SW 1271 (cell line): ENCODE measurements at places on chromosomes 16 and 17.

DNA sequence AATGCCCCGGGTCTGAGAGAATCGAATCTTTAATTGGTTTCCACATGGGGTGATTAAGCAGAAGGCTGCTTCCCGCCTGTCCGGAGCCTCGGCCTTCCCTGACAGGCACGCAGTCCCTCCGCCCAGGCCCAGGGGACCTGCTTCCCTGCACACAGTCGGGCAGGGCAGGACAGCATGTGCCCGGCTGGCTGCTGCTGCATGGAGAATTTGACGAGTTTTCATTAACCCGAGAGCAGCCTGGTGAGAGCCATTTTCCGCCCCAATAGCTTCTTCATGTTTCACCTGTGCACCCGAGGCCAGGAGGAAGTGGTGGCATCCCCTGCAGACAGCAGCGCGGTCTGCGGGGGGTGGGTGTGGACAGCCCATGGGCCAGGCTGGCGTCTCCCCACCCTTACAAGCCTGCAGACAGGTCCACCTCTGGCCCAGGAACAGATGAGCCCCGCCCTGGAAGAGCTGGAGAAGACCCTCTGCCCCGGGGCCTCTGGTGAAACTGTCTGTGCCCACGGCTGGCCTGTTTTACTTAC lies 67.0 kb downstream of the KLHDC4 start:
- DNase-seq, result no peak

DNA sequence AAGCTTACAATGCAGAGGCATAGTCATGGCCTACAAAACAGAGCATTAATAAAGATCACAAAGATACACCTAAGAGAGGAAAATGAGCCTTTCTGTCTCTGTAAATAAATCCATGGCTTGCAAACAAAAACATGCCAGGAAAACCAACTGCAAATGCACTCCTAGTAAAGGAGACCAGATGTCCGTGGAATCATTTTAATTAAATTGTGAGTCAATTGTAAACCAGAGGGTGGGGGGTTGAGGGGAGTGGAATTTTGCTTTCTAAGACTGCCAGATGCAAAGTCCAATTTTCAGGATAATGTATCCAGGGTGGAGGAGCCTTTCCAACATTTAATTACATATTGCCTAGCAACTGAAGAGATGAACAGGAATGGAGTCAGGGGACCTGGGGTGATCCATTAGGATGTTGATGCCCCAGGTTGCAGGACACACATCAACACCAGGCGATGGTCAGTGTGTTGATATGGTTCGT lies 390.3 kb upstream of the CCL2 start:
- no peak for DNase-seq

GRCh38 chr16:85330694-85331188 lies 218.5 kb upstream of the CIBAR2 start:
- peak; percentile 66 for DNase-seq

DNA sequence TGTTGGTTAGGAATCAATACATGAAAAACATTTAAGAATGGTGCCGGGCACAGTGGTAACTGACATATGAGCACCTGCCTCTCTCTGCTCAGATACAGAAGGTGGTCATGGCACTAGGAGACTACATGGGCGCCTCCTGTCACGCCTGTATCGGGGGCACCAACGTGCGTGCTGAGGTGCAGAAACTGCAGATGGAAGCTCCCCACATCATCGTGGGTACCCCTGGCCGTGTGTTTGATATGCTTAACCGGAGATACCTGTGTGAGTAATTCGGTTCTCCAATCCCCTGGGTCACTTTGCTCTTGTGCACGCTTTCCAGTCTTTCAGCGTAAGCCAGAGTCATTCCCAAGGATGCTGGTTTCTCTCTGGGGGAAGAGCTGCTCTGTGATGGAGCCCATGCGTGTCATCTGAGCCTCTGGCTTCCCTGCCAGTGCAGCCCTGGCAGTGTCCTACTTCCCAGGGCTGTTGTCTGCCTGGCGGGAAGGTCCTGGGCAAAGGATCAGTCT lies 3.0 kb upstream of the CD68 start:
- DNase-seq, result no peak

- DNase-seq, result no peak
Observed at GRCh38 chr16:78596996-78597422, 497.6 kb downstream of the WWOX start.

DNA sequence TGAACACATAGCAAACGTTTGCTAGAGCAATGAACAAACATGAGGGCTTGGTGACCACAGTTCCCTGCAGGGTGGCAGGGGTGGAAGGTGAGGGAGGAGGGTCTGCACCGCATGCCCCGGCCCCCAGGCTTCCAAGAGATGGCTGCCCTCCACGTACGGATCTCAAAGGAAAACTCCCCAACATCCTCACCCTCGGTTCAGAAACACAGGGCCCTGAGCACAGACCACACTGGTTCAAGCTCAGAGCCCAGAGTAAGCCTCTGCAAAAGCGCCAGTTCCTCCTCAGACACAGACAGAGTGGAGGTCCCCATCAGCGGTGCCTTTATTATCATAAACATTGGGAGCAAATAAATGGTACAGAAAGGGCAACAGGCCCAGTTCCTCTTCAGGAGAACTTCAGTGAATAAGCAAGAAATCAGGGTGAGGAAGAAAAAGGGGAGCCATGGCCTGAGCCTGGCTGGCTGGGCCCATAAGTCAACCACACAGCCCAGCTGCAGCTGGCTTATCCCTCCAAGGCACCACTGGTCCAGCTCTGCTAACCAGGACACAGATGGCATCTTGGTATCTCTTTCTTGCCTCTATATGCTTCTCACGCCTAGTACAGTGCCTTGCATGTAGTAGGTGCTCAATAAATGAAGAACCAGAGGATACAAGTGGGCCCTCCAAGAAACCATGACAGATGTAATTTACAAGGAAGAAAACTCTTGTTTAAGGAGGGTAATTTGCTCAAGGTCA lies 11.0 kb downstream of the MPO start:
- no peak for DNase-seq

DNA sequence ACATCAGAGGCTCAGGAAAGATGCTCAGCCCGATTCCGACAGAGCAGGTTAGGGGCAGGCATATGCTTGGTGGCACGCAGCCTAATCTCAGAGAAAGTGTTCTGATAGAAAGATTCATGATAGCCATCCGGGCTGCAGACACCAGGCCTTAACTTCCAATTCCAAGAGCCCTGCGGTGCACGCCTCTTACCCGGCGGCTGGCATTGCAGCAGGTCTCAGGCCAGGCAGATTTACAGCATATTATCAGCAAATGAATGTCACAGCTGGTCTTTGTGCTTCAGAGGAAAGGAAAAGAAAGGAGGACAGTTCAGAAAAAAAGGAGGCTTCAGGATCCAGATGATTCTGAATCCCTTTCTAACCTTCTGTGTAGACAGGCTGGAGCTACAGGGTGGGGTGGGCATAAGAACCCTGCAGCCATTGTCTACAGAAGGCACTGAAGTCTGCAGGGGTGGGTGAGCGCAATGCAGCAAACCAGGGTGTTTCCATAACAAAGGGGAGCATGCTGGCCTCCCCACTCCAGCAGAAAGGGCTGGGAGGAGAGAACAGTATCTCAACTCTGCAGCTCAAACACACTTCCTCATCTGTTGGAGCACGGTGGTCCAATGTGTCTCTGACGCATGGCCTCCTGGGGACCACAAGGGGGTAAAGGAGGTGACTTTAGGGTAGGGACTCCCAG lies 277.4 kb upstream of the XYLT1 start:
- DNase-seq, result no peak

DNA sequence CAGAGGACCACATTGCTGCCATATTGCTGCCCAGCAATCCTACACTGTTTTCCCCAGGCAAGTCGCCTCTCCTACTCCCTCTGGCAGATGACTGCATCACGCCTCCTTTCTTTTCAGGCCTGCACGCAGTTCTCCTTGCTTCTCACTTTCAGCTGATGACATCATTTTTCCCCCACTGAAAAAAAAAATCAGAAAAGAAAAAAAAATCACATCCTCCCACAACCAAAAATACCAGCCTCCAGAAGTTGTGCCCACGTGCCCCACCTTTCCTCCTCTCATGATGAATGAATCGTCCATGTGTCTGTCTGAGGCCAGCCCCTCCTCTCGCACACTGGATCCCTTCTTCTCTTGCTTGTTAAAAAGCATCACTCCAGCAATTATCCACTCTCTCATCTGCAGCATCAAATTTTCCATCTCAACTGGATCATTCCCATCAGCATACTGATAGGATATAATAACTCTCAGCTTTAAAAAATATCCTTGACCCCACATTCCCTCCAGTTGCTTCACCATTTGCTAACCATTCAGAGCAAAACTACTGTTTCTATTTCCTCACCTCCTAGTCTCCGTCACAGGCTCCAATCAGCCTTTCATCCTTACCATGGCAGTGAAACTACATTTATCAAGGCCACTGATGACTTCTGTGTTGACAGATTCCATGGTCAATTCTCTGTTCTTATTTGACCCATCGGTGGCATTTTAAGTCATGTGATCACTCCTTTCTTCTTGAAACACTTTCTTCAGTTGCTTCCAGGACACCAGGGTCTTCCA lies 30.1 kb upstream of the DYNLL2 start:
- DNase-seq, result no peak

GRCh38 chr17:7883781-7884386 lies 4.7 kb upstream of the CHD3 start:
- no peak for DNase-seq

DNA sequence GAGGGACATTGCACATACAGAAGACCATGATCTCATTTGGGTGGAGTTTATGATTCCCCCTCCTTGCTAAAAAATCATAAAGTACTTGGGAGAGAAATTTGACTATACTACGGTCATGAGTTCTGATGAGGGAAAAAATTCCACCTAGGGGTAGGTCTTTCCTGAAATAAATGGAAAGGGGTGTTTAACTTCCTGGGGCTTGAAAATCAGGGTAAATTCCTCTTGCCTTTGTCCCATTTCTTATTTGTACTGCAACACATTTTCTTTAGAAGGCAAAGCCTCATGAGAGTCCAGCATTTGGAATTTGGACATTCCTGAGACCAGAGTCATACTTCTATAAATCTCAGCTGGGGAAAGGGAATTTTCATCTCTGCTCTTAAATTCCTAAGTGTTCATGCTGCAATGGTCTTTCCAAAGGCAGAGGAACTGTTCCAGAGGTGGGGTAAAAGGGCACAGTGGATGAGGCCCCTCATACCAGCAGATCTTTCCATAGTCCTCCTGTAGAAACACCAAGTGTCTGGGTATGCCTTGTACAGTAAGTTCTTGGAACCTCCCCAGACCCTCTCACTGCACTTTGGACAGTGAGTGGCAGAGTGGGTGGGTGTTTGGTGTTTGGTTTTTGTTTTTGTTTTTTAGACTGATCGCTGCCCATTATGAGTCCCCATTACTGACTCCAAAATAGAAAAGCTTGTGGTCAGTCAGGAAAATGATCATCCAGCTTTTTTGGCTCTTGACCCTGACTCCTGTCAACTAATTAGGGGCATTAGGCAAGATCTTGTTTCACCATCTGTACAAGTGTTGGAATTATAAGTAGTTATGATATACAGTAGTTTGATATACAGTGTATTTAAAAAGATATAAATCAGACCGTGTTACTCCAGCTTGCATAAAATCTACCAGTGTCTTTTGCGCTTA lies 6.0 kb downstream of the LYRM1 start:
- no peak for DNase-seq

GRCh38 chr17:8192070-8192815 lies 2.3 kb upstream of the BORCS6 start:
- DNase-seq, result peak; percentile 57

GRCh38 chr17:55177855-55178217 lies 86.9 kb upstream of the HLF start:
- DNase-seq, result no peak

DNA sequence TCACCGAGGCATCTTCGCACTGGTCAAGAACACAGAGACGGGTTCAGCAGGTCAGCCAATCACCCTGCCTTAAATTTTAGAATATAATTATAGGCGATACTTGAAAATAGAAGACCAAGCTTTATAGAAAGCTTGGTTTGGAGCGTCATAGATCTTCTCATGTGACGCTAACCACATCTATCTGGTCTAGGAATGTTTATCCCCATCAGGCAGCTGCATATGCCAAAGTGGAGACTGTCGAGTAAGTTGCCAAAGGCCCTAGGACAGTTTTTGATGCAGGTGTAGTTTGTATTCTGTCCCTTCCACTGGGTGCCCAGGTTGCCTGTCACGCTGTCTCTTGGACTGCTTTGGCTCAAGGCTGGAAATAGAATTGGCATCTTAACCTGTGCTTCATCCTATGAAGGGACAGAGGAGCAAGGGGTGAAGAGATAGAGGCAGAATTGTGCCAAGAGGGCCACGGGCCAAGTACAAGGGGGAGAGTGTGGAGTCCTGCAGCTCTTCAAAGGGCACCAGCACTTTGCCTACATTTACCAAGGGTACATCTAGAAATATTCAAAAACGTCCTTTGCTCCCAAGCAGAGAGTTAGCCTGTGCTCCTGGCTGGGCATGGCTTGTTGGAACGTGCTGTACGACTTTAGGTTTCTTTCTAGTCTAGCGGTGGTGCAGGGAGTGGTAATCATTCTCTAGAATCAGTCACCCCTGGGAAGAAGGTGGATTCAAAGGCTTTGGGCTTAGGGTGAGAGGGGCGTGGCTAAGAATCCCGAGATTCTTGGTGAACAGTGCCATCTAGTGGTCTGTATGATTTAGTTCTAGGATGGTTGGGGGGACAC lies 5.3 kb upstream of the WIPI1 start:
- peak; percentile 51 for DNase-seq

GRCh38 chr16:28573738-28574718 lies 20.3 kb downstream of the SGF29 start:
- no peak for DNase-seq

DNA sequence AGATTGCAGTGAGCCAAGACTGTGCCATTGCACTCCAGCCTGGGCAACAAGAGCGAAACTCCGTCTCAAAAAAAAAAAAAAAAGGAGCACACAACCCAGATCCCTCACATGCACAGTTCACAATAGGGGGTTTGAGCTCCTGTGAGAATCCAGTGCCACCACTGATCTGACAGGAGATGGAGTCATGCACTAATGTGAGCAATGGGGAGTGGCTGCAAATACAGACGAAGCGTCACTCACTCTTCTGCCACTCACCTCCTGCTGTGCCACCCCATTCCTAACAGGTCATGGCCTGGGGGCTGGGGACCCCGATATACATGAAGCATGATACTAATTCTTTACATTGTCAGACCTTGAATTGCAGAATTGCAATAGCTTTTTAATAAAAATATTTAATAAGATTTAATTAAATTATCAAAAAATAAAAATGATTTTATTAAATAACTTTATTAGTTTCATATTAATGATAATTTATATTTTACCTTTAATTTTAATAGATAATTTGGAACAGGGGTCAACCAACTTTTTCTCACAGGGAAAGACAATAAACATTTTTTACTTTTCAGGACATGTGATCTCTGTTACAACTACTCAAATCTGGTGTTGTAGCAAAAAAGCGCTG lies 171.4 kb downstream of the COPRS start:
- DNase-seq, result no peak

DNA sequence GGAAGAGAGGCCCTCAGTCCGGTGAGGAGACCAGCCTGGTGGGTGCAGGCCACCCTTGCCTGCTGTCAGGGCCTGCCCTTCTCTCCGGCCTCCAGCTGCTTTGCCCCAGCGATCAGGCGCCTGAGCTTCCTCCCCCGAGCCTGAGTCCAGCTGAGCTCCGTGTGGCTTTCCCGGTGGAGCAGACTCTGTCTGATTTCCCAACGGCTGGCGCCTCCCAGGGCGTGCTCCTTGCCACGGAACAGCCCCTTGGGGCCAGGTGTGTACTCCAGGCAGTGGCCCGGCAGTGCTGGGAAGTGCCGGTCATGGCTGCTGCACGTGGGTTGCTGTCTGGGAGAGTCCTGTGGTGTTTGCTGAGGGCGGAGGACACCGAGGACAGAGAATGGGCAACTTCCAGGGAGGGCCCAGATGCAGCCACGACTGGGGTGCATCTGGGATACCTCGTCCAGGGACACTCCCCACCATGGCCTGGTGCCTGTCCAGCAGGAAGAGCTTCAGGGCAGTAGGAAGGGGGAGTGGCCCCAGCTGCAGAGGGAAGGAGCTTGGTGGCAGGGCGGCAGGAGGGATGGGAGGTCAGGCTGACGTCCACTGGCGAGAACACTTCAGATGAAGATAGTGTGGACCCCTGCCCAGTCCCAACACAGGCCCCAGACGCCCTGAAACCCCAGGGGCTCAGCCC lies 22.5 kb downstream of the METRNL start:
- DNase-seq, result no peak
